ENCODE measurements at places on chromosomes 2 and 18.

DNA sequence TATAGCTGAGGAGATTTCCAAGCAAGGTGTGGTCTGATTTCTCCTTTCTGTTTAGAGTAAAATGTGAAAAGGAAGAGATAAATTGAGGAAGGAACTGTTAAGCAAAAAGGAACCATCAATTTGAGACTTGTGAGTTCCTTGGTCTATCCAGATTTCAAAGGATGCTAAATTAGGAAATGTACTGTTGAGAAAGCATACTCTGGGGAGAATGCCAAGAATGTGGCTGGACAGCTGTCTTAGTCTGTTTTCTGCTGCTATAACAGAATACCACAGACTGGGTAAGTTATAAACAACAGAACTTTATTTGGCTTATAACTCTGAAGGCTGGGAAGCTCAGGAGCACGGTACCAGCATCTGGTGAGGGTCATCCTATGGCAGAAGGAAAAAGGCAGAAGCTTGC is 1097.2 kb downstream of the TDRD15 start:
- DNase-seq = no peak

GRCh38 chr2:25377822-25378421 is 36.2 kb upstream of the DNMT3A start:
- DNase-seq = no peak

GRCh38 chr2:178455947-178456346 is 4.8 kb downstream of the PJVK start:
- no peak for DNase-seq

DNA sequence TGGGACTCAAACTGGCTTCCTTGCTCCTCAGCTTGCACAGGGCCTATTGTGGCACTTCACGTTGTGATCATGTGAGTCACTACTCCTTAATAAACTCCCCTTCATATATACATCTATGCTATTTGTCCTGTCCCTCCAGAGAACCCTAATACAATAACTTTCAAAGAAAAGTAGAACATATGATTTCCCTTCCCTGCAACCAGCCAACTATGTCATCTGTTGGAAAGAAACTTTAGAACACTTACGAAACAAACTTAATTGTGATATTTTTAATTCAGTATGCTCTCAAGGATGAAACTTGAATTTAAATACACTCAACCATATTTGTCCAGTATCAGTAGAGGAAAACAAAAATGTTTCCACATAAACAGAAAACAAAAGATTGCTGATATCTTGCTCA is 84.4 kb downstream of the DYM start:
- no peak for DNase-seq

DNA sequence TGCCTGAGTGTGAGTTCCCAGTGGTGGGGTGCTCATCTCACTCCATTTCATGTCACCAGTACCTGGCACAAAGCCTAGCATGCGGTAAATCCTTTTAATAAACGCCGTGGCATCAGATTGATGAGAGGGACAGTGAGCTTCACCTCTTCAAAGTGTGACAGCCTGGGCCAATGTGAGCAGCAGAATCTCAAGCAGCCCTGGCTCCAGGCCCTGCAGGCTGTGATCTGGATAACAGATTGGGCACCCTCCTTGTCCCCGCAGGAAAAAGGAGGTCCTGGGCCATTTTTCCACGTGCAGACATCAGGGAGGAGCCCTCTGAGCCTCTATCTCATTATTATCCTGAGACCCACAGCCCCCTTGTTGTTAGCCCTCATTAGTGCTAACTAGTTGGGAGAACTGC is 34.8 kb downstream of the TET3 start:
- DNase-seq = peak; percentile 45

- no peak for DNase-seq
Measured at GRCh38 chr2:225177098-225177497, 134.8 kb upstream of the DOCK10 start.

GRCh38 chr2:216299588-216299987 is 72.7 kb downstream of the MARCHF4 start:
- no peak for DNase-seq

- DNase-seq = no peak
Measured at GRCh38 chr2:233089851-233090250, 29.7 kb downstream of the INPP5D start.

- DNase-seq = no peak
Measured at GRCh38 chr2:58865436-58865835, 624.3 kb upstream of the FANCL start.

GRCh38 chr2:240832205-240832727 is 12.2 kb upstream of the KIF1A start:
- DNase-seq = peak; percentile 100

DNA sequence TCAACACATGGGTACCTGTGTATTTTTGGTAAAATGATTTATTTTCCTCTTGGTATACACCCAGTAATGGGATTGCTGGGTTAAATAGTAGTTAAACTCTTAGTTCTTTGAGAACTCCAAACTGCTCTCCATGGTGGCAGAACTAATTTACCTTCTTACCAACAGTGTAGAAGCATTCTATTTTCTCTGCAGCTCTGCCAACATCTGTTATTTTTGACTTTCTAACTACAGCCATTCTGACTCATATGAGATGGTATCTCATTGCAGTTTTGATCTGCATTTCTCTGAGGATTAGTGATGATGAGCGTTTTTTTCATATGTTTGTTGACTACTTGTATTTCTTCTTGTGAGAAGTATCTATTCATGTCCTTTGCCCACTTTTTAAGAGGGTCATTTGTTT is 180.6 kb downstream of the FSIP2 start:
- no peak for DNase-seq

- peak; percentile 47 for DNase-seq
Measured at GRCh38 chr2:239271471-239271870, 129.3 kb downstream of the HDAC4 start.

DNA sequence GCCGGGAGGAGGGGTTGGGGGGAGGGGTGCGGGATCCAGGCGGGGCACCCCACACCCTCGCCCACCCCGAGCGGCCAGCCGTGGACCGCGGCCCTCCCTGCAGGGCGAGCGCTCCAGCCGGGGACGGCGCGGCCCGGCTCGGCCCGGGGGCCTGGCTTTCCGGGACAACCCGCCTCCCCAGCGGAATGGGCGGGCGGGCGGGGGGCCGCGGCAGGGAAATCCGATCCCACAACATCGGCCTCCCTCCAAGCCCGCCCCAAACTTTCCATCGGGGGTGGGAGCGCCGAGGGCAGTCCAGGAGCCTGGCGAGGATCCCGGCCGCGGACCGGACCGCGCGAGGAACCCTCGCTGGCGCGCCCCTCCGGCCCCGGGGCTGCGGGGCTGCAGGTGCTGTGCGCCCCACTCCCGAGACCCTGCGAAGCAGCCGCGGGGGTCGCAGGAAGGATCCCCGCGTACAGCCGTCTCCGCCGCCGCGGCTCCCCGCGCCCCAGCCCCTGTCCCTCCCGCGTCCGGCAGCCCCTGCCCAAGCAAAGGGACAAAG is 529 bp downstream of the SEMA4C start:
- no peak for DNase-seq

- DNase-seq = no peak
Measured at GRCh38 chr2:152694161-152694661, 23.1 kb downstream of the PRPF40A start.

GRCh38 chr2:20103530-20103929 is 52.1 kb upstream of the LAPTM4A start:
- DNase-seq = no peak

- DNase-seq = peak; percentile 79
Measured at GRCh38 chr18:48540251-48541025, 1.6 kb downstream of the CTIF start.

DNA sequence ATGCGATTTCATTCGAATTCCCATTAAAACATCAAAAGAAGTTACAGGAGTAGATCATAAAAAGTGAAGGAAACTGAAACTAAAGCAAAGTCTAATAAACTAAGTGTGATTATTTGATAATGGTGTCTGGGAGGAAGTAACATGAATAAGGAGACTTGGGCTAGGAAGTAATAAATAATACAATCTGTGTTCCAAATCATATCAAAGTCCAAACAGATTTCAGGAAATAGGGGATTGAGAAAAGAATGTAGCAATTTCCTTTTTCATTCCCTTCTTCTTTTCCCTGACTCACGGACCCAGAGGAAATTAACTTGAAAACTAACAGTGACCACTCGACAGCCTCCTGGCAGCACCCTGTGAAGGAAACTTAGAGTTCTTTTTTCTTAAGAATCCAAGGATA is 758.4 kb upstream of the GCFC2 start:
- DNase-seq = no peak

DNA sequence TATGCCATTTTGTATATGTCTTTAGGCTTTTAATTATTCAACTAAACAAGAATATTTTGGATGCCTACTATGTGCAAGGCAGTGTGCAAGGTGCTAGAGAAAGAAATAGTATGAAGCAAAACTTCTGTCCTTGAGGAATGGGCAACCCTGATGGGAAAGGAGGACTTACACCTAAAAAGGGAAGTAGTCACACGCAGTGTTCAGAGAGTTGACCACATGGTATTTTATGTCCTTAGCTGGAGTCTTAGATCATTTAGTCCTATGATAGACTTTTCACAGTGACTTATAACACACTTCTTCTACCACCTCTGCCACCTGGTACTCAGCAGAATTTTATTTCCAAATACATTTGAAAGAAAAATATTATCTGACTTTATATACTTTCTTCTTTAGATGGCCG is 291.6 kb downstream of the PLCL1 start:
- DNase-seq = no peak

GRCh38 chr2:215917953-215918620 is 95.3 kb downstream of the MREG start:
- DNase-seq = no peak

DNA sequence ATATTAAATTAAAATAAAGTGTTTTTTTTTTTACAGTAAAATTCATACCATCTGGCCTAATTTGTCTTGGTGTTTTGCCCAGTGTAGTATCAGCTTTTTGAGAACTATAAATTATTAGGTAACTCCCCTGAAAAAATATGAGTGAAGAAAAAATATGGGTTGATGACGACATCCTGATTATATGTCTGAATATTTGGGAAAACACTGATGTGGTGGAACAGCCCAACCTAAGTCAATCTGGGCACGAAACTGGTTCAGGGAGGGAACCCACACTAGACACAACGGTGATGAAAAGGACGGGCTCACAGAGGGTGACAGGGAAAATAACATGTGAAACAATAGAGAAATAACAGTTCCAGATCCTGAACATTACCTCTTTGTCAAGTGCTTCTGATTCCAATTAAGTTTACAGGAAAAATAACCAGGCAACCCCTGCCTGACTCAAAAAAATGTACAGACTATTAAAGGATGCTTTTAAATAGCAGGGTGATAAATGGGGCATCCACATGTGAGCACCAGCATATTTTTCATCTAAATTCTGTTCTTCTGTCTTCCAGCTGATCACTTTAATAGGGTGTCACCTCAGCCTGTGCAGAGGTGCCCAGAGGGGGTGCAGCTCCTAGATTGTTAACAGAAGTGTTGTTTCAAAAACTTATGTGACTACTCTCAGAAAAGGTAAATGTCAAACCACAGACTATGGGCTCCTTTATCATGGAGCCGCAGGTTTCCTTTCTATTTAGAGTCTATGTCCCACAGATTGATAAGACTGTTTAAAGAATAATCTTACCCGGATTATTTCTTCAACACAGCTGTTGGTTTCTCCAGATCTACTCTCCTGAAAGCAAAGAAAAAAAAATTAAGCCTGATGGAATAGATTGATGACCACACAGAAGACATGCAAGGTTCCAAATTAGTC is 305.4 kb downstream of the AFF3 start:
- no peak for DNase-seq

DNA sequence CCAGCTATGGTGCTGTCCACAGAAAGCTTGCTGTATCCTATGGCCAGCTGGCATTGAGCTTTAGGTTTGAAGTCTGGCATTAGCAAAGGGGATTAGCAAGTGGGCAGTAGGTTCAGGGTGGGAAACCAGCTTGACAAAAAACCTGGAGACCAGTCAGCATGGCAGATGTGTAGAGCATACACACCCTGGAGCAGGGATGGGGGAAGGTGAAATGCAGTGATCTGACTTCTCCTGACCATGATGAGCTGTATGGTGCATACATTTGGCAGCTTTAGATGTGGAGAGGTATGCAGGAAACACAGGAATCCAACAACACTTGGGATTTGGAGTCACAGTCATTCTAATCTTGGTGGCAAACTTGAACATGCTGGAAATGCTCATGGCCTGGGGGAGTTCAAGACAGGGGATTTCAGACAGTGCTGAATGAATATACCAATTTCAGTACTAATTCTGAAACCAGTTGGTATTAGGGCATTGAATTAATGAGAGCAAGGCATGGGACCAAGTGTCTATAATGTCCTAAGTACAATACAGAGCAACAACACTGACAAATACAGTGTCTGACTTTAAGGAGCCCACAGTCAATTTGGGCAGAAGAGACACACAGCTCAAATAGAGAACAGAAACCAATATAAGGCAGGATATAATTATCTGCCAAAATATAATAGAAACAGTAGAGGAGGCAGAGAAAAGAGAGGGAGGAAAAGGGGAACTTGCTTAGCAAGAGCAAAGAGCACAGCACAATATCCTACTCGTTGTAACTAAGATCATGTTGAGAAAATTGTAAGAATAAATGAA is 11.8 kb downstream of the ARHGAP15 start:
- no peak for DNase-seq

DNA sequence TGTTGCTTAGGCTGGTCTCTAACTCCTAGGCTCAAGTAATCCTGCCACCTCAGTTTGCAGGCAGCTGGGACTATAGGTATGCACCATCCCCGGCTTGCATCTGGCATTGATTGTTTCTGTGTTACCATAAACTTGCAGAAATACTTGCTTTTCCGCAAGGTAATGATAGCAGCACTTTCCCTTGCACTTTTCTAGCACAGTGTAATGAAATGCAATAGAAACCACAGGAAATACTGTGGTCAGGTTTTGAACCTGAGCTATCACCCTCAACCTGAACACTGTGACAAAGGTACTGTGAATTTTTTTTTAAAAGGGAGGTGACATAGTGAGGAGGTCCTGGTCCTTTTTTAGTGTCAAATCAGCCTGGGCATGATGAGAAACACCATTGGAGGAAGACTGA is 38.3 kb downstream of the DHRS9 start:
- no peak for DNase-seq

DNA sequence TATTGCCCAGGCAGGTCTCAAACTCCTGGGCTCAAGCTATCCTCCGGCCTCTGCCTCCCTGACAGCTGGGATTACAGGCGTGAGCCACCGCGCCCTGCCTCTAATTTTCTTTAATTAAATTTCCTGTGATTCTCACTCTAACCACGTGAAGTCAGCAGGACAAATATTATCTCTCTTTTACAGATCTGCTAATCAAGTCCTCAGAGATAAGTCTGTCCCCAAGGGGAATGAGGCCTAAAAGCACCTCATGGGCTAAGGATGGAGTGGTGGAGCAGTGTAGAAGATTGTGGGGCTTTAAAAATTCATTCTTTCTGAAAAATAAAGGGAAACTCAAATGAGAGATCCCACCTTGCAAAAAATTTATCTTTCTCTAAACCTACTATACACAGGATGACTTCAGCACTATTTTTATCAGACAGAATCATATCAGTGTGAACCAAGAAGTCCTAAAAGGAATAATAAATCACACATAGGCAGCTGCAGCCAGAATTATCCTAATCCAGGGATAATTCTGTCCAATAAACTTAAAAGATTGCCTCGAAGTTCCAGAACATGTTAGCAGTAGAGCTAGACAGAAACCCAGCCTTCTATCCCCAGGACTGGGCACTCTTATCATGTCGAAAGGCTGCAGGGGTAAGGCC is 38.3 kb upstream of the BMPR2 start:
- DNase-seq = no peak

Data from type B pancreatic cell (in vitro differentiated cells).